ENCODE measurements at places on chromosomes 11 and 22.

DNA sequence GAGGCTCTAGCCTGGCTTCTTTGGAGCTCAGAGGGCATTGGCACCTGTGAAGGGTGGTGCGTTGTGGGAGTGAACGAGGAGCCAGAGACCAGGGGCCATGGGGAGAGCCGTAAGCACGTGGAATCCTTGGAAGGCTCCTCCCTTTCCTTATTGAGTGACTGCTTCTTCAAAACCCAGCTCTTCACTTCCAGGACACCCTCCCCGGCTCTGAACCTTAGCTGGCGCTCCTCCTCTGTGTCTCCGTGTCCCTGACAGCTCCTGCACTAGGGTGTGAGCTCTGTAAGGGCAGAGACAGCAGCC is 26.3 kb downstream of the POLR3H start:
- DNase-seq, result no peak

- no peak for DNase-seq
Observed at GRCh38 chr11:113153847-113154246, 160.5 kb upstream of the TTC12 start.

DNA sequence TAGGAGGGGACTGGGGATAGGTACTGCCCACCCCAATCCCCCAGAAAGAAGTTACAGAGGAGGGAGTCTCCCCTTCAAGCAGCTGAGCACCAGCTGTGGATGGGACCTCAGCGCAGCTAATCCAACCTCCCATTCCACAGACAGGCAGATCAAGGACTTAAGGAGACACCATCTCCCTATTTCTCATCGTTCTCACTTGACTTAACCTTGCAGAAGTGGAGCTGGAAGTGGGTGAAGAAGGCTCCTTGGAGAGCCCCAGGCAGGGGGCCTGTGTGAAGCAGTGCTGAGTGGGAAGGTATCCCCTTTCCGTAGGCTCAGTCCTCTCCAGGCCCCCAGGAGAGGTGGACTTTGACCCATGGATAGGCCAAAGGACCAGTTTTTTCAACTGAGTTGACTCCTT is 27.3 kb downstream of the USP35 start:
- DNase-seq, result no peak

DNA sequence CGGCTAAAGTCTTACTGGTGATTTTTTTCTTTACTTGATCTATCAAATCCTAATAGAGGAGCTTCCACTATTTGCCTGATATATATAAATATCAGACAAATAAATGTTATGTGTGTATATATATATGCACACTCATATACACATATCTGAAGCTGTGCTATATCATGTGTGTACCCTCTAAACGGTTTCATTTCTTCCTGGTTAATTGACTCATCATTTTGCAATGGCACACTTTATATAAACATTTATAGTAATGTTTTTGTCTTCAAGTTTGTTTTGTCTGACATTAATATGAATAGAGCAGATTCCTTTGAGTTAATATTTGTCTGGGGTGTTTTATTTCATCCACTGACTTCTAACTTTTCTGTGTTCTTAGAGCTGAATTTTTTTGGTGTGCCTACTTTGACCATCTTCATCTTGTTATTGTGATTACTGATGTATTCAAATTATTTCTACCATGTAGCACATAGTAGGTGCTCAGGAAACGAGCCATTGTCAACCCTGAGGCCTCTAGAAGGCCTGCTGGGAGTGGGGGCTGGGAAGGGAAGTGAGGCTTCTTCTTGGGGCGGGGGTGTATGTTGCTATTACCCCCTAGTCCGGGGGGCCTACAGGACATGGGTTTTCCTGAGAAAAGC is 82.6 kb downstream of the LRRC32 start:
- DNase-seq, result no peak

GRCh38 chr22:17102297-17102667 is 17.5 kb downstream of the IL17RA start:
- DNase-seq, result no peak

DNA sequence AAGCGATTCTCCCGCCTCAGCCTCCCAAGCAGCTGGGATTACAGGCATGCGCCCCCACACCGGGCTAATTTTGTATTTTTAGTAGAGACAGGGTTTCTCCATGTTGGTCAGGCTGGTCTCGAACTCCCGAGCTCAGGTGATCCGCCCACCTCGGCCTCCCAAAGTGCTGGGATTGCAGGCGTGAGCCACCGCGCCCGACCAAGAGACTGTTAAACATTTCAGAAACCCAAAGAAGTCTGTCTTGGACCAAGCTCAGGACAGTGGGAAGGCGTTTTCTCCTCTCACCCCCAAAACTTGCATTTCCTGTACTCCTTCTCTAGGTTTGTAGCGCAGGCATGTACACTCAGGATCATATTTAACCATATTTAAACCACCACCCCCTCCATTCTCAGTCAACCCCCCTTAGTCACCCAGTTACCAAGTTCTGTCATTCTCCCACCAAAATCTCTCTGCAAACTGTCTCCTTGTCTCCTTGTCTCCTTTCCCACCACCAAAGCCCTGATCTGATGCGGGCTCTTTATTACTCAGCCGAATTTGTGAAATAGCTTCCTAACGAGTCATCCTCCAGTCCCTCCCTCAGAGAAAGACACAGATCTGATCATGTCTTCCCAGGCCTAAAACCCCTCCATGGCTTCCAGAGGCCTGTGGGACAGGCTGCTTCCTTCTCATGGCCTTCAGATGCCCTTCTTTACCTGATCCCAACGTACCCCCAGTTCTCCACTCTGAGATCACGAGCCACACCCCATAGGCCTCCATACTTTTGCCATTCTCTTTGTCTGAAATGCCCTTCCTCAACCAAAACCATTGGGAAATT is 29.0 kb upstream of the CREB3L1 start:
- no peak for DNase-seq

- no peak for DNase-seq
Observed at GRCh38 chr22:50672471-50673230, at the start of gene SHANK3. TSS of gene SHANK3 (plus strand) at chr22:50672823.

DNA sequence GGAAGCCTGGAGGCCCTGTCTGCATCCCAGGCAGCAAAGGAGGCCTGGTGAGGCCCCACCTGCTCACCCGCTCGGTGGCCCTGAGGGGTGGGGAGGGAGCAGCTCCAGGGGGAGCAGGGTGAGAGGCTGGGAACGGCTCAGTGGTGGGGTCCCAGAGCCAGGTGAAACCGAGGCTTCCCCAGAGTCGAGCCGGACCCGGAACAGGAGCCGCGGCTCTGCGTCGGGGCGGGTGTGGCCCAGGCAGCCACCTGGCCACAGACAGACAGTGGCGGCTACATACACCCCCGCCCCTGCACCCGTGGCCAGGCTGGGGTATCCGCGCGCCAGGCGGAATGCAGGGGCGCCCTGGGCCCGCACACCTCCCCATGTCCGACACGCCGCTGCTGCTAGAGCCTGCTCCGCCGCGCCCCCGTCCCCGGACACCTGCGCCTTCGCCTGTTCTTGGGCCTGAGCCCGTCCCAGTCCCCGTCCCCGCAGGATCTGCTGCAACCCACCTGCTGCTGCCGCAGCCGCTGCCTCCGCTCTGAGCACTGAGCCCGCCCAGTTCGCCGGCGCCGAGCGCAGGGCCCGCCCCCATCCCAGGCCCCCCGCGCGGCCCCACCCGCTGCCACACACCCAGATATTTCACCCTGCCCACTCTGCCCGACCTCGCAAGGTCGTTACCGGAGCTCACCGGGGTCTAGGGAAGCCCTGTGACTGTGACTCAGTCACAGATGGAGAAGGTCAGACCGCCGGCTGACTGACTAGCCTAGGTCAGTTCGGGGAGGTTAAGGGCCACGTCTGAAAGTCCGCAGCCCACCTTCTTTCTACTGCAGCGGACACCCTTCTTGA is at the start of gene SLC7A4:
TSS of gene SLC7A4 (minus strand) at position 525 of the 831 bp plus-strand sequence. CDS start 749 bp downstream, outside the sequence.
- DNase-seq, result peak; percentile 45

DNA sequence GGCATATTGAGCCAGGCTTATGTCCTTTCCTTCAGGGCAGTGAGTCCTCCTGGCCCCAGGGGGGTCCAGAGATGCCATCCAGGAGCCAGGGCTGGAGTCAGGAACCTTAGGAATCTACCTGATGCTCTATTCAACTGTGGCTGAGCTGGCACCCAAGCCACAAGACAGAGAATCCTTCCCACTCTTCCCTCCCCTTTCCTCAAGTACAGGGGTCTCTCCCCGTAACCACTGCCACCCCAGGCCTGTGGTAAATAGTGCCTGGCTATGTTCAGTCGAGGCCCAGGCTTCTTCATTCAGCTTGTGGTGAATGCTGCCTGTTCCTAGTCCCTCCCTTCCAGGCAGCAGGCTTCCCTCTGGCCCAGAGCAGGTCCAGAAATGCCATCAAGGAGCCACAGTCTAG is 45.5 kb upstream of the THY1 start:
- DNase-seq, result no peak

GRCh38 chr11:44334356-44335004 is 24.5 kb upstream of the ALX4 start:
- no peak for DNase-seq

- DNase-seq, result peak; percentile 23
Observed at GRCh38 chr11:119741369-119742262, 12.6 kb upstream of the NECTIN1 start.

DNA sequence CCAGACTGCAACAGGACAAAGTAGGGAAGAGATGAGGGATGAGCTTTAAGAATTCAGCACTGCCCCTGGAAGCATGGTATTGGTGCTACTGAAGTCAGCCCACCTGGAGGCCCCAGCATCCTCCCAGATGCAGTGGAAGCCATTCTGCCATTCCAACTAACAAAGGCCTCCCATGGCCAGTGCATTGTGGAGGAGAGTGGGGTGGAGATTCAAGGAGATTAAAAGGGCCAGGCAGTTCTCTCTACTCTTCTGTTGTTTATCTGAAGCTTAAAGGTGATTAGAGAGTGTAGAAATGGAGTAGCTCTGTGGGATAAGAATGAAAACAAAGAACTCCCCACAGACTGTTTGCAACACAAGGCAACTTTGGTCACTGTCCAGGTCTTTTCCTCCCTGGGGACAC is 24.1 kb upstream of the TSKU start:
- DNase-seq, result no peak

DNA sequence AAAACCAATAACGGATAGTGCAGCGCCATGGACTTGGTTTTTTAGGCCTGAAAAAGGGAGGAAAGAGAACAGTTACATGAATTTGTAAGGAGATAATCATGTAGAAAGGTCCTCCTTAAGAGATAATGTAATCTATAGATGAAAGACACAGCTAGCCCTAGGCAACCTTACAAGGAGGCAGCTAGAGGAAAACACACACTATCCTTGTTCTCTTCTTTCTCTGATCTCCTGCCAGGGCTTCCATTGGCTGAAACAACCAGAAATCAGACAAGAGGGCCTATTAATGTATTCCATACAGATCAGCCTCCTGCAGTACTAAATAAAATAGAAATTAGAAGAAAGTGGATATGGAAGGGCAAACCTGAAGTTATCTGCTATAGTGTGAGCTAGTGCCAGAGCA is 53.0 kb downstream of the KCNA4 start:
- DNase-seq, result no peak

DNA sequence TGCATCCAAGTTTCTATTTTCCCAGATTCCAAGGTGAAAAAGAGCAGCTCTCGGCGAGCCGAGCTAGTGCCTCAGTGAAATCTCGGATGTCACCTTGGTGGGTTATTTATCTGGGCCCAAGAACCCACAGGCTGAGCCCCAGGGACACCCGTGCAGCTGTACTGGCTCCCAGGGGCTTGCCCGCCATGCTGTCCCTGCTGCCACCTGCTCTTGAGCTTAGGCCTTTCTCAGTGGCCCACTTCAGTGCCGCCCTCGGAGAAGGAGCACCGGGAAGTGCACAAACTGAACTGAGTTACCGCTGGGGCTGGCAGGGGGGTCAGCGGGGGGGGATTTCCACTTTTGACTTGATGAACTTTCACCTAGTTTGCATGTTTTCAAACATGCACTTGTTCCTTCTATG is 27.9 kb downstream of the CPT1A start:
- no peak for DNase-seq
